ENCODE measurements at places on chromosomes 1 and 21. TPM values are rescaled to one million over a fixed set of nuclear protein-coding genes. Genes with fewer than 3 reads are reported as not detected.

Gene KPRP
- total RNA-seq, result not detected

Gene ZYG11A
- 1.3 TPM for total RNA-seq

Gene SPATA46
- not detected for total RNA-seq

Gene OR10Z1
- not detected for total RNA-seq

Gene DISP1
- 3.9 TPM for total RNA-seq

Gene FAM177B
- total RNA-seq, result not detected

Gene ST6GALNAC5
- total RNA-seq, result not detected

Data from endothelial cell of umbilical vein (primary cell).